Kidney (tissue), 22 donors: ENCODE measurements at places on chromosomes 3 and 15. TPM values are rescaled to one million over a fixed set of nuclear protein-coding genes. Genes with fewer than 3 reads are reported as not detected.

DNA sequence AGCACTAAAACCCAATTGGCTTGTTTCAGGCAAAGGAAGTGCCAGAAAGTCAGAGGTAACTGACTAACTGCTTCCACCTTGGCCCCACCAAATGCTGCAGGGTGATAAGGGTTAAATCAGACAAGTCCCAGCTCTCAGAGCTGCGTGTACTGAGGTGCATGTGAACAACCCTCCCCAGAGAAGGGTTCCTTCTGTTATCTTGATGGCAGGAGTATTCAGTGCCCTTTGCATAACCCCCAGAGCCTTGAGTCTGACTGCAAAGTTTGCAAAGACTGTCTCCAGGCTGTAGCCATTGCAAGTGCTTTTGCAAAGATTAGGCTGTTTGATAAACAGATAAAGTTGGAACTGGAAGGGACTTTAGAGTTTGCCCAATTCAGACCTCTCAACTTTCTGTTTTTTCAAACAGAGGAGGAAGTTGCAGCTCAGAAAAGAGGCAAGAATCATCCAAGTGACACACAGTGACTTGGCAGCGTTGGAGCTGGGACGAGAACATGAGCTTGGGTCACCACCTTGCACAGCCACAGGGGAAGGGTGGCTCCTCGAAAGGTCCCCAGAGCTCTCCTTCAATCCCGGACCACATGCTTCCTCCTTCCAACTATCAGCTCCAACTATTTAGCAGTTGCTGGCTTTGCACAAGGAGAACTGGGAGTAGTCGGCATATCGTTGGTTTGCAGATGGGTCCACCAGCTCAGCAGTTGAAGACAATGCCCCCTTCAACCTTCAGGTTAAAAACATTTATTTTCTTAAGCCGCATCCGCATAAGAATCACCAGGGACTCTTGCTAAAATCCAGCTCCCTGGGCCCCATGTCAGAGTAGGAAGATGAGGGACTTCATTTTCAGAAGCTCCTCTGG lies 224.8 kb upstream of the HES1 start:
- DNase-seq = no peak

The PP2D1 gene
- not detected for total RNA-seq

DNA sequence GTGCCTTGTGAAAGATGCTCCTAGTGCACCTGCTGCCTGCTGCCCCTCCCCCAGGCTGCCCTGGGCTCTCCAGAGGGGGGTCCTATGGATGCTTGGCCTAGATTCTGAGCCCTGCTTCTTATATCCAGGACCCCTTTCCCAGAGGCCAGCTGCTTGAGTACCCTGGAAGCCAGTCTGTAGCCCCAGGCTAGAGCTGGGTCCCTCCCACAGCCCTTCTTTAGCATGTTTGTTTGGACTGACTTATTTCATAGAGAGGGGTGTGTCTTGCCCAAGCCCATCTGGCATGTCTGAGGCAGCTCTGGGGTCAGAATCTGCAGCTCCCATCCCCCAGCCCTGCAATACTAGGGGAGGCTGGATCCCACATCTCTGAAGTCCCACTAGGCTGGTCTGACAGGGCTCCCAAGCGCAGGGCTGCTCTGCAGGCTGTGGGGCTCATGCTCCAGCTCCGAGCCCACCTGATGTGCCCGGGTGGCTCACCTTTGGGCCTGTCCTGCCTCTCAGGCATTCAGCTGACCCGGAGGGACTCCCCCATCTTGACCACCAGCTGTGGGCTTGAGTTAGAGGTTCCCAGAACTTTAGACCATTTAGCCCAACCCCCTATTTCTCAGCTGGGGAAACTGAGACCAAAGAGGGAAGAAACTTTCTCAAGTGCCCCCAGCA lies 3.1 kb downstream of the CHRNB4 start:
- DNase-seq = no peak

DNA sequence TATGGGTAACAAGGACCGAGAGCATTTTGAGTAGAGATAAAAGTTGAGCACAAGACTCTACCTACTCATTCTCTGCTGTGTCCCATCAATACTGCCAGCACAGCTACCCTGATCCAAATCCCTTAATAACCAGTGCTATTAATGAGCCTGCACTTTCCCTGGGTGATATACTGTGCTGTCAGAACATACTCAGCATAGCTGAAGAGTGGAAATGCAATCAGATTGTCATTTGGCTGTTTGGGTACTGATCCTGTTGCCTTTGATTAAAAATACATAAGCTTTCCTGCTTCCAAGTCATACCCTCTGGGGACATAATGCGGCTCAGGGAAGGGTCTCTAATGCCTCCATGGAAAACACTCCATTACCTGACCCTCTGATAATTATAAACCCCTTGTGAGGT lies 917.5 kb downstream of the SQOR start:
- DNase-seq = no peak

The CRABP1 gene
- not detected for total RNA-seq

DNA sequence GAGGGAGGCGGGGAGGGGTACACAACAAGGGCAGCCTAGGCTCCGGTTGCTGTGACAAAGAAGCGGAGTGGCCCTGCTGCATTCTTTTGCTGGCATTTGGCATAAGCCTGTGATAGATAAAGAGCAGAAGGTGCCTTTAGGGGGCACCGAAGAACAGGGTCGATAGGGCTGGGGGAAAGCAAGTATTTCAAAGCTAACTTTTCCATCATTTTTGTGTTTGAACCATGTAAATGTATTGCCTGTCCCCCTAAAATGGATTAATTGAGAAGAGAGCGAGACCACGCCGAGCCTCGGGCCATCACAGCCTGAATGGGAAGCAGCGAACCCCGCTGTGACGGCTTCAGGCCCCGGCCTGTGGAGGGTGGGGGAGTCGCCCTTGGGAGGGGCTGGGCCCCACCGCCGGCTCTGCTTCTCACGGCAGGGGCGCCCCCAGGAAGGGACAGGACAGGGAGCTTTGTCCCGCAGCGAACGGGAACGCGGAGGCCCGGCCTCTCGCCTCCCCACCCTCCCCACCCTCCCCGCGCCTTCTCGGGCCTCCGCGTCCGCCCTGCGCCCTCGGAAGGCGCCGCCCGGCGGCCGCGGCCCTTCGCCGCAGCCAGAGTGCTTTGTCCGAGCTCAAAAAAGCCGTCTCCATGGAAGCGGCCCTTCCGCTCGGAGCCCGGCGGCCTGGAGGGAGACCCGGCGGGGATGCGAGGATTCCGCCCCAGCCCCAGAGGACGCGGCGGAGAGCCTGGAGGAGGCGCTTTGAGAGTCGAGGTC lies 32.4 kb upstream of the ALDH1L1 start:
- peak; percentile 72 for DNase-seq

DNA sequence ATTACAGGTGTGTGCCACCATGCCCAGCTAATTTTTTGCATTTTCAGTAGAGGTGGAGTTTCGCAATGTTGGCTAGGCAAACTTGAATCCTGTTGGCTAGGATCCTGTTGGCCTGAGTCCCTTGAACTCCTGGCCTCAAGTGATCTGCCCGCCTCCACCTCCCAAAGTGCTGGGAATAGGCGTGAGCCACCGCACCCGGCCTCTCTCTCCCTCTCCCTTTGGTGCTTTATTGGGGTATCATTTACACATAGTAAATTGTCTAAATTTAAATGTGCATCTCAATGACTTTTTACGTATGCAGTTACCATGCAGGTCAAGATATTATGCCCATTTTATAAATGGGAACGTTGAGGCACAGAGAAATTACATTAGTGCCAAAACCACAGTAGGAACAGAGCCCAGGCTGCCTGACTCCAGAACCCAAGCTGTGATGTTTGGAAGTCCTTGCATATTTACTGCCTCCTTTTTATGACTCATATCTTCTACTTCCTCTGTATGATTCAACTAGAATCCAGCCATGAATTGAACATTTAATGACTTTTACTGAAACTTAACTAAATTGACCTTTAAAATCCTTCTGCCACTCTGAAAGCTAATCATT lies 34.0 kb upstream of the RPP14 start:
- DNase-seq = no peak

The ITGB5 gene
- total RNA-seq = 115 TPM

The ABTB1 gene
- 29.2 TPM for total RNA-seq

GRCh38 chr3:151330899-151331298 lies 1.6 kb upstream of the P2RY13 start:
- no peak for DNase-seq

- no peak for DNase-seq
Measured at GRCh38 chr3:135224815-135225362, 429.8 kb downstream of the EPHB1 start.

DNA sequence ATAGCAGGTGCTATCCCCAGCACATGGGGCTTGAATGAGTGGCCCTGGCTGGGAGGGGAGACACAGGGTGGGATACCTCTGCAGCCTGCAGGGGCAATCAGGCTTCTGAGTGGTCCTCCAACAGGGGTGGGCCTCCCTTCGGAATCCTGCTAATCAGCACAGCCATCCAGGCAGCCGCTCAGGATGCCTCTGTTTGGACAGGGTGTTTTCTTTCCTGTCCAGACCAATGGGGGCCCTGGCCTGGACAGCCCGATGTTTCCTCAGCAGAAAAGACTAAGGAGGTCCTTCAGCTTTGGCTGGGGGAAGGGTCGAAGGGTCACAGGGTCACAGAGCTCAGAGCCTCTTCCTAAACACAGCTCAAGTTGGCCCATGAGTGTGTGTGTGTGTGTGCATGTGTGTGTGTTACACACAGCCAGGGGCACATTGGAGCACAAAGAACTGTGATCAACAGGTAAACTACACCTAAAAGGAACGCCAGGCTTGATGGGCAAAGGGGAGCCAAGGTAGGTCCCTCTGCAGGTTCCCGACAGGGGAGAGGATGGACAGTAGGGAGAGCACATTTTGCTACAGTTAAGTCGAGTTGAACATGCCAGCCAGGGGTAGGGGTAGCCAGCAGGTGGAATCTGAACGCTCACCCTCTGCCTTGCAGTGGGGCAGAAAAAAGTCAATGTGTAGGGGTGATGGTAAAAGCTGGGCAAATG lies 1.1 kb upstream of the HAPLN3 start:
- DNase-seq = no peak

DNA sequence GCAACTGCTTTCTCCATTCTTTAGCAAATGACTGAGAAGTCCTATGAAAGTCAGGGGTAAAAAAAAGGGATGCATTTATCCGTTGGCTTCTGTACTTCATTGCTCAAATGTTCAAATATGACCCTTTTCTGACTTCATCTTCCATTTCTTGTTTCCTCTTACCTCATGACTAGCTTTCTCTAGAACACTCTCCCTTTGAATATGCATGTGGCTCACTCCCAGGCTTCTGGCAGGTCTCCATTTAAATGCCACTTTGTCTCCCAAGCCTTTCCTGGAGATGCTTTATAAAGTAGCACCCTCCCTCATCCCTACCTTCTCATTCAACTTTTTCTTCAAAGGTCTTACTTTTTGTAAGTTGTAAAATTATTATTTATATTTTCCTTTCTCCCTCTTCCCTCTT lies 781.8 kb downstream of the NAALADL2 start:
- DNase-seq = no peak

The RUBCN gene
- total RNA-seq = 31.5 TPM

The TMEM212 gene
- total RNA-seq = not detected

GRCh38 chr3:14537590-14538450 lies 2.3 kb downstream of the GRIP2 start:
- DNase-seq = no peak
